ENCODE measurements at places on chromosomes 5 and 9.

DNA sequence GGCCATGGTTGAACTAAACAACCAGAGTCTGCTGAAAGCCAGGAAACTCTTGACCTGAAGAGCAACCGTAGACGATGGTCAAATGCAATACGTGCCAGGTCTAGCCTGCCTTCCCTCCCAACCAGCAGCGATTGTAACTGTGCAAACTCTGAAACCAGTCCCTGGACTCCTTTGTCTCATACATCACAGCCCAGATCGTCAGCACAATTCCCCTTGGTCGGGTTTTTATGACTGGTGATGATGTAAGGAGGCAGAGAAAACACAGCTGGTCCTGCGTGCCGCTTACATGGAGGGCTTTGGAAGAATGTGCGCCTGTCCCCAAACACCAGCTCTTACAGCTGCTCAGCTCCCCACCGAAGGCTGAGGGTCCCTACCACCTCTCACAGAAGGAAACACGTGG lies 24.6 kb downstream of the SMIM23 start:
- DNase-seq, result no peak

- no peak for DNase-seq
Observed at GRCh38 chr9:118609355-118610044, 759.7 kb downstream of the BRINP1 start.

DNA sequence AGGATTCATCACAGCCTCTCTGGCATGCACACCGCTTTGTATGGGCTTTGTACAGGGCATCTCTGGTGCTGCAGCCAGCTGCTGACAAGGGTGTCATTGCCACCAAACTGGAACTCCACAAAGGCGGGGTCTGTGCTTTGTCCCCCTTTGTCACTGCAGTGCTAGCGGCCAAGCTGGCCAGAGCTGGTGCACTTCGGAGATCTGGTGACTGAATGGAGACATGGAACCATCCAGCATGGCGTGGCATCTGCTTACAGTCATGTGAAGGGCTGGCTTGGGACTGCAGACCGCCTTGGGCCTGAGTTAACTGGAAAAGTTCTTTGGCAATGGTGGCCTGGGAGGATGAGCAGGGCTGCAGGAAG lies 18.7 kb upstream of the COL5A1 start:
- DNase-seq, result no peak

- DNase-seq, result no peak
Observed at GRCh38 chr9:121237916-121238315, 30.0 kb upstream of the GSN start.

- no peak for DNase-seq
Observed at GRCh38 chr9:89071591-89071990, 80.3 kb downstream of the S1PR3 start.
